Activated T-cell treated with anti-CD3 and anti-CD28 coated beads, Interleukin-2, amount 50 U/mL, for 24 hours (primary cell): ENCODE measurements at places on chromosomes 2 and 18.
A peak's percentile ranks its signal among the peaks of the same experiment; 100 is the strongest.

DNA sequence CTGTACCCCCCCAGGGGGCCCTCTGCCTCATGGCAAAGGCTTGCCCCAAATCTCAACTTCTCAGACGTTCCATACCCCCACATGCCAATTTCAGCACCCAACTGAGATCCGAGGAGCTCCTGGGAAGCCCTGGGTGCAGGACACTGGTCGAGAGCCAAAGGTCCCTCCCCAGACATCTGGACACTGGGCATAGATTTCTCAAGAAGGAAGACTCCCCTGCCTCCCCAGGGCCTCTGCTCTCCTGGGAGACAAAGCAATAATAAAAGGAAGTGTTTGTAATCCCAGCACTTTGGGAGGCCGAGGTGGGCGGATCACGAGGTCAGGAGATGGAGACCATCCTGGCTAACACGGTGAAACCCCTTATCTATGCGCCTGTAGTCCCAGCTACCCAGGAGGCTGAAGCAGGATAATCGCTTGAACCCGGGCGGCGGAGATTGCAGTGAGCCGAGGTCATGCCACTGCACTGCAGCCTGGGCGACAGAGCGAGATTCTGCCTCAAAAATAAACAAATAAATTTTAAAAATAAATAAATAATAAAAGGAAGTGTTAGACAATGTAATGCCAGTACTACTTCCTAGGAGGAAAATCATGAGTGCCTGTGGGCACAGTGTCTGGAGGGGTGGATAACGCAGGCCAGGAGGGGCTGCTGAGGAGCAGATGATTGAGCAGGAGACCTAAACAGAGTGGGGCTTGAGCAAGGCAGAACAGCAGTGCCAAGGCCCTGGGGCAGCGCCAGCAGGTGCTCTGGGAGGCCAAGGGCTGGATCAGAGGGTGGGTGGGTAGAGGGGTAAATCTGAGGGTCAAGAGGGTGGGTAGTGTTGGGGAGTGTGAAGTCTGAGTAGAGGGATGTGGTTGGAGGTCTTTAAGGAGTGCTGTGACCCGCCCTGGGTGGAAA, 4.0 kb downstream of the ALPP start:
- no peak for DNase-seq

DNA sequence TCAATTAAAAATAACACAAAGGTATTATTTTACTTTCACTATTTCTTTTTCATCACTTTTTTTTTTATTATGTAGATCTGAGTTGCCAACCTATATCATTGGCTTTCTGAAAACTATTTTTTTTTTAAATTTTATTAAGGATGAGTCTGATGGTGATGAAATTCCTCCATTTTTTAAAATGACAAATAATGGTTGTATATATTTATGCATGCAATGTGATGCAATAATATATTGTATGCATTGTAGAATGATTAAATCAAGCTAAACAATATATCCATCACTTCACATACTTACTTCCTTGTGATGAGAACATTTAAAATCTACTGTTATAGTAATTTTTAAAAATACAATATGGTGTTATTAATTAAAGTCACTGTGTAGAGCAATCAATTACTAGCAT, 1081.6 kb downstream of the CNTNAP5 start:
- DNase-seq, result no peak

GRCh38 chr18:58887613-58887963, 22.9 kb downstream of the ZNF532 start:
- no peak for DNase-seq

GRCh38 chr2:96470636-96471035, 34.5 kb downstream of the NEURL3 start:
- peak; percentile 77 for DNase-seq

DNA sequence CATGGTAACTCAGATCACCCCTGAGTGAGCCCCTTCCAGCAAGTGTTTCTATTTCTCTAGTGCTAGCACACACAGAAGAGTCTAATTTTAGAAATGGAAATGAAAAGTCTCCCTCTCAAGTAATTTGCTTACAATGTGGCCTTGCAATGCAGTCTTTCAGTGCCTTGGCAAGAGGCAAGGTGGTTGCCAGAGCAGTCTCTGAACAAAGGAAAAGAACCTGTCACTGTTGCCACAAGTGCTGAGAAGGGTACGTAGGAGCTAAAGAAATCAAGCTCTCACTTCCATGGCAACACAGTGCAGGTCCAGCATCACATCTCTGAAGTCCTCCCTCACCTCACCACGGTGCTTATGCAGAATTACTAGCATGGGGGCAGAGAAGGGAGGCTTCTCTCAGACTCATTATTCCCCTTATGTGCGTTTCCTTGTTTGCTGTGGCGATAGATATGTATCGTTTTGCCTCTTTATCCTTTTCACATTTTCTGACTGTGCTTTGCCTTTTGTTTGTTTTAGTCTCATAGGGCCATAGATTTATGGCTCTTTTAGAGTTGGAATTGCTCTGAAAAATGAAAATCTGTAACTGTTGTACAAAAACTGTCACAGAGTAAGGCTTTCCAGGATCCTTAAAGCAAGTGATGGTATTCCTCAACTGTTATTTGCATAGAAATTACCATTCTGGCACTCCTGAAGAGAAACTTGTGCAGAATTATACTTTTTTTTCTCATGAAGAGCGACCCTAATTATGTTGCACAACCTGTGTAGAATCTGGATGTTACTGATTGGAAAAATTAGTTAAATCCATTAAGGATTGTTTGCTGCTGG, 164.8 kb downstream of the CCDC85A start:
- no peak for DNase-seq

DNA sequence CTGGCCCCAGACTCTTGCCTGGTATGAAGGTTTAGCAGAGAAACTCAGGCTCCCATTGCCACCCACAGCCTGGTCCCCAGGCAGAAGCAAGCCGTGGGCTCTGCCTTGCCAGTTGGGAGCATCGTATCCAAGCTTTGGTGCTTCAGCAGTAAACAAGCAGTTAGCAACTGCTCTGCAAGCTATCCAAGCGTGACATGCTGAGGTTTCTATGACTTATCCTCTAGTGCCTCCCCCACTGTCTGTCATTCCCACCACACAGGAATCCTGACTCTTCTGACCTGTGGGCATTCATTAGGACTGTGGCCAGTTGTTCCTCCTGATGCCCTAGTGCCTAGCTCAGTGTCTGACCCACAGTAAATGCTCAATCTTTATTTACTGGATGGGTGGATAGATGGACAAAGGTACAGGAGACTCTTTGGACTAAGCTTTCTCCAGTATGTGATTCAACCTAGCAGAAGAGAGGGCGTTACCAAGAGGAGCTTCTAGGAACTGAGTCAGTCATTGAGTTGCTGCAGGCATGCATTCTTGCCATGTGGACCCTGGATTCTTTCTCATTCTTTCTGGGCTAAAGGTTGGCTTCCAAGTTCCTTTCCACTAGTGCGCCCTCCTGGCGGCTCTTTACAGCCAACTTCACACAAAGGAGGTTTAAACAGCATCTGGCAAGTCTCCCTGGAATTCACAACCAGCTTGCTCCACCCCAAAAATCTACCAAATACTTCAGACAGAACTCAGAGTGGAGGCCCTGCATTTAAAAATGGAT, 40.6 kb upstream of the MRPL19 start:
- DNase-seq, result no peak

- DNase-seq, result no peak
Observed at GRCh38 chr2:142531377-142531776, 346.1 kb upstream of the KYNU start.

DNA sequence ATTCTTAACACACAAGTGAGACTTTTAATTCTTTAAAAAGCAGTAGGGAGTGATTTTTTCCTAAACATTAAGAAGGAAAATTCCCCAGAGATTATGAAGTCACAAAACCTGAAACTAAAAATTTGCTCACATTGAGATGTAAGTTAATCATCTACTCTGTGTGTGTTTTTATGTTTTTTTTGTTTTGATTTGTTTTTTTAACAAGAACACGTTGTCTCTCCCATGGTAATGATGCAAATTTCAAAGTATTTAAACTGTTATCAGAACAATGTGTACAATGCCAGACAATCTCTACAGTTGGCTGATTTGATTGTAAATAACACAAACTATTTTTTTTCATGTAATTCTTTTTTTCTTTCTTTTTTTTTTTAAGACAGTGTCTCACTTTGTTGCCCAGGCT, 71.5 kb downstream of the COLEC12 start:
- DNase-seq, result no peak

DNA sequence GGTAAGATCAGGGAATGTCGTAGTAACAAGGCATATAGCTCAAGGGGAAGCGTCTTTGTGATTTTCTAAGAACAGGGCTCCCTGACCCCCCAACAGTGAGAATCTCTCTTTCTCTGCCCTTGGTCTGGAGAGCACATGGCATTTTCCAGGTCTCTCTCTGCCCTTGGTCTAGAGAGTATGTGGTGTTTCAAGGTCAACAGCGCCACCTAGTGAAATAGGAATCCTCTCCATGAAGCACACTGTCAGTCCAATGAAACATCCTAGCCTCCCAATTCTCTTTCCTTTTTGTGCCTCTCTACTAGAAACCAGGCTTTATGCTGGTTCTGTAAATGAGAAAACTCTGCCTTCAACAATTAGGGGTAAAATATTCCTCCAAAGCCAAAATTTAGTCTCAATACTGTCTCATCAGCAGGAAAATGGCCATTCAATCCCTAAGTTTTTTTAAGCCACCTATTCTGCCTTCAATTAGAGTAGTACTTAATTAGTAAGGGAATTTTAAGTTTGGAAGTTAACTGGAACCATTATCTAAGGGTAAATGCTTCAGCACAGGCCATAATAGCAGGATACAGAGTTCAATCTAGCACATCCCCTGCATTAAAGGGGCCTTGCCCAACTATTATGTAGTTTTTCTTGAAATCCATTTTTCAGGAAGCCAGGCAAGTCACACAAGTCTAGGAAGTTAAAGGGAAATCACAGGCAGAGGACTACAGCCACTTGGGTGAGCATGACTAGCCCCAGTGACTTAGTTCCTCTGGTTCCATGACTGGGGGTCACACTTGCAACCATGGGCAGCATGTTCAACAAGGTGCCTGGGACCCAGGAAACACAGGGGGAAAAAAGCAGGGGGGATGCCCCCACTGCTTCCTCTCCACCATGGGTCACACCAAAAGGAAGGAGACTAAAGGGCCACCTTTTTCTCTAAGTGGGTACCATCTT, 12.4 kb downstream of the DYM start:
- no peak for DNase-seq

DNA sequence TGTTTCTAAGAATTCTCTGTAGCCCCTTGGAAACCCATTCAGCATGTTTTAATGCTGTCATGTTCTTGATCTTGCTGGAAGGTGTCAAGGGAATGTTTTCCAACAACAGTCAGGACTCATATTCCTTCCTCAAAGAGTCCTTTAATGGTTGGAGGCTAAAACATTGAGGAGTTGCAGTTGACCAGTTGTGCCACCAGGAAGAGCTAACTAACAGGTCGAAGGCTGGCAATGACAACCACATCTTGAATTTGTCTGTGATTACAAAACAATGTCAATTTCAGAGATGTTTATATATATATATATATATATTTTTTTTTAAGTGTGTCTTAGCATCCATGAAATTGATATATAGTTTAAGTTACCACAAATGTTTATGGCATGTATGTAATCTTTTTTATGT, 151.5 kb downstream of the INO80D start:
- DNase-seq, result no peak

- DNase-seq, result no peak
Observed at GRCh38 chr2:139645617-139646016, 865.4 kb upstream of the NXPH2 start.

GRCh38 chr2:216799873-216800431, 59.9 kb downstream of the TNP1 start:
- no peak for DNase-seq

DNA sequence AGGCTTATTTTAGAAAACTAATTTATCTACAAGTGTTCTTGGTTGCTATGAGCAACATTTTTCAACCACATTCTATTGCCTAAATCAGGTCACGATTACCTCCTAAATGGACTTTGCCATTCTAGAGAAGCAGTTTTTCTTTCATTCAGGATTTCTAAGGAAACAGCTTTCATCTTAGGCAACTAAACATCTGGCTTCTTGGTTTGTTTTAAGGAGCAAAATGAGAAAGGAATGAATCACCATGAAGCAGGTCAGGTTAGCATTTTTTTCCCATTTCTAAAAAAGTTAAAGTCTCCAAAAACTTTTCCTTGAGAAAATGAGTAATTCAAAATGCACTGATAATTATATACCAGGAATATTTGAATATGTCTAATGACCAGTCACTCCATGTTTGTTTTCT, 114.8 kb downstream of the GAREM1 start:
- no peak for DNase-seq

- DNase-seq, result no peak
Observed at GRCh38 chr18:23397907-23398306, 55.2 kb upstream of the RIOK3 start.

DNA sequence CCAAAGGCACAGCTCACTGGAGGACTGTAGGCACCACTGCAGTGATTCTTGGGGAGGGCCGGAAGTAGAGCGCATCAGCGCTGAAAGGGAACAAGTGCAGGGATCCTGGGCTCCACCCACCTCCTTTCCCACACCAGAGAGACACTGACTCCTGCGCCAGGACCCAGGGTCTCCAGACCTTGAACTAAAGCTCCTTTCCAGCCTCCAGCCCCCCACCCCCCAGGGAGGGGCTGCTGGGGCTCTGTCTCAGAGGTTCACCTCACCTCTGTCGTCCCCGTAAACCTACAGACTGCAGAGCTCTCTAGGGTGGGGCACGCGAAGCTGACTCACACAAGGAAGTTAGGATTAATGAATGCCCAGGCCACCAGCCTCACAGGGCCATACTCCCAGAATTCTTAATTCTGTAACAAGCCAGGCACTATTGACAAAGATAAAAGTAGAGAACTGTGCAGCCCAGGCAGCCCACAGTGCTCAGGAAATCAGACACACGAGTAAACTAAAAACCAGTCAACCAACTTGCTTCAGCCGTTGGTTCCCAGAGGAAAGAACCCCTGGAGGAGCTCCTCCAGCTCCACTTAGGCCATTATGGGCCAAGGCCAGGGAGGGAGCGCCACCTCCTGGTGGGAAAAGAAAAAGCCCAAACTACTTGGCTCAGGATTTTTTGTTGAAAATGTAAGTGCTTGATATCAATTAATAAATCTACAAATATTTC, 45.1 kb upstream of the ACAA2 start:
- peak; percentile 74 for DNase-seq

GRCh38 chr2:207883002-207883780, 113.5 kb upstream of the FZD5 start:
- no peak for DNase-seq

- no peak for DNase-seq
Observed at GRCh38 chr2:197236816-197237215, 73.8 kb downstream of the ANKRD44 start.

GRCh38 chr2:201242571-201243277, 17.6 kb upstream of the CASP8 start:
- DNase-seq, result no peak

GRCh38 chr2:192194265-192194865, 368 bp downstream of the TMEFF2 start:
- no peak for DNase-seq

GRCh38 chr2:131092458-131093005, 728 bp downstream of the FAM168B start:
- no peak for DNase-seq
